ENCODE measurements at places on chromosomes 6 and 20.

DNA sequence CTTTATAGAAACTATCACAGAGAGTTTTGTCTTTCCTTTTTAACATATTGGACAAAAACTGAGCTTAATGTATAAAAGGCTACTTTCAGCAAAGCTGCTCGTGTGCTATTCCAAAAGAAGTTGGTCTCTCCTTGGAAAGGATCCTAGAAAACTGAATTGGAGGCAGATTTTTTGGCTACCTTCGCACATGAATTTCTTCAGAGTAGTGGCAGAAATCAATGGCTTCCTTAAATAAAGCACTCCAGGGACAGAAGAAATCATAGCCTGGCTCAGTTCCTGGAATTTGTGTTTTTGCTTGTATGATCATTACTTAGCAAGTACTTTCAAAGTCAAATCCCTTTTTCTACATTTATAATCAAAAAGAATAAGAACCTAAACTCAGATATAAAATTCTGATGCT lies 780.3 kb downstream of the PHF3 start:
- DNase-seq = no peak

GRCh38 chr6:168717491-168717890 lies 276.5 kb downstream of the SMOC2 start:
- no peak for DNase-seq

DNA sequence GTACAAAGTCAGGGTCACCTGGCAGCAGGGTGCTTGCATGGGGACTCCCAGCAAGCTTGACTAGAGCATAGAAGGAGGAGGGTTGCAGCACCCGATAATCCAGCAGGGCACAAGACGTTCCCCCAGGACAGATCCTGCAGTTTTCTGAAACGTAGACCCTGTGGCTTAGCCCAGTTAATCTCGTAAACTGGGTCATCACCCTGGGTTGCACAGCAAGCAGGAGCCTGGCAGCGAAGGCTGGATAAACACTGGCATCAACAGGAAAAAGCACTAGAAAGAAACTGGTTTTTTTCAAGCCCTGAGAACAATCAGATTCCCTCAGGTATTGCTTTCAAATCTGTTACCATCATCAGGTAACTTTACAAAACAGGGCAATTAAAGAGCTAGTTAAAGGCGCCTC lies 92.6 kb downstream of the PDE7B start:
- DNase-seq = no peak

GRCh38 chr6:20810727-20811108 lies 276.5 kb downstream of the CDKAL1 start:
- DNase-seq = no peak

- no peak for DNase-seq
These were observed 684 bp downstream of the PAQR8 start for GRCh38 chr6:52362443-52363227.

- peak; percentile 79 for DNase-seq
These were observed 512.8 kb upstream of the JARID2 start for GRCh38 chr6:14732844-14733757.

- DNase-seq = no peak
These were observed 133.1 kb downstream of the CDH26 start for GRCh38 chr20:60091305-60091704.

GRCh38 chr6:4809999-4810918 lies 34.1 kb downstream of the CDYL start:
- peak; percentile 74 for DNase-seq

GRCh38 chr6:41940759-41941279 lies 789 bp downstream of the CCND3 start:
- peak; percentile 23 for DNase-seq

- no peak for DNase-seq
These were observed 55.5 kb downstream of the NCOA3 start for GRCh38 chr20:47557218-47557617.

- DNase-seq = no peak
These were observed 256.0 kb upstream of the TCF21 start for GRCh38 chr6:133632906-133633305.

- no peak for DNase-seq
These were observed 701 bp downstream of the RFX6 start for GRCh38 chr6:116877743-116878142.

Data from HFFc6 (cell line).